Uterine smooth muscle cell (primary cell): ENCODE measurements at places on chromosomes 2 and 18. TPM values are rescaled to one million over a fixed set of nuclear protein-coding genes. Genes with fewer than 3 reads are reported as not detected.

Gene YWHAQ
- 259 and 420 TPM in 2 replicates for total RNA-seq

Gene FOXD4L1
- total RNA-seq, result 0.12 TPM in 1 of 2 replicates, not detected in the other

Gene DNAH6
- 0.11 and 0.12 TPM in 2 replicates for total RNA-seq

Gene IL18RAP
- total RNA-seq, result not detected in 2 replicates

Gene CXCR1
- not detected in 2 replicates for total RNA-seq

Gene UCN
- total RNA-seq, result 0.22 and 1.00 TPM in 2 replicates

Gene IGFBP5
- 201 and 731 TPM in 2 replicates for total RNA-seq

Gene ZFP36L2
- 6.5 and 7.1 TPM in 2 replicates for total RNA-seq

Gene AOX1
- total RNA-seq, result 56.2 and 86.3 TPM in 2 replicates

Gene RIT2
- not detected in 2 replicates for total RNA-seq

Gene EVA1A
- total RNA-seq, result 35.9 and 46.4 TPM in 2 replicates

Gene KLHL29
- total RNA-seq, result 3.8 and 5.5 TPM in 2 replicates

Gene HOXD10
- 2.3 and 4.0 TPM in 2 replicates for total RNA-seq

Gene C2orf15
- not detected in 2 replicates for total RNA-seq

Gene MOGAT1
- total RNA-seq, result not detected in 2 replicates

Gene EPB41L3
- 8.7 and 16.6 TPM in 2 replicates for total RNA-seq

Gene TUBA3E
- not detected in 2 replicates for total RNA-seq

Gene MRPL33
- 50.7 and 63.1 TPM in 2 replicates for total RNA-seq

Gene DUSP19
- total RNA-seq, result 3.3 and 3.7 TPM in 2 replicates

Gene MSTN
- 0.11 and 0.12 TPM in 2 replicates for total RNA-seq

Gene CDH2
- total RNA-seq, result 46.3 and 107 TPM in 2 replicates

Gene WDR35
- 17.4 and 18.2 TPM in 2 replicates for total RNA-seq

Gene CXCR4
- total RNA-seq, result 0.11 and 0.25 TPM in 2 replicates

Gene UGT1A5
- not detected in 2 replicates for total RNA-seq

Gene RESP18
- not detected in 2 replicates for total RNA-seq

Gene BOLL
- not detected in 2 replicates for total RNA-seq

Gene MEP1B
- total RNA-seq, result not detected in 2 replicates

Gene CAMKMT
- total RNA-seq, result 7.1 and 7.6 TPM in 2 replicates

Gene ALLC
- 0.25 TPM in 1 of 2 replicates, not detected in the other for total RNA-seq

Gene ARHGEF33
- 0.22 and 1.5 TPM in 2 replicates for total RNA-seq

Gene DSC3
- total RNA-seq, result 0.12 and 0.22 TPM in 2 replicates

Gene PGAP1
- 8.5 and 11.6 TPM in 2 replicates for total RNA-seq

Gene FANCL
- total RNA-seq, result 21.1 and 38.3 TPM in 2 replicates

Gene ABHD1
- total RNA-seq, result under 0.01 TPM in 2 replicates

Gene RAPGEF4
- 0.44 and 1.00 TPM in 2 replicates for total RNA-seq

Gene MAPRE3
- total RNA-seq, result 6.6 and 8.4 TPM in 2 replicates

Gene ACVR1C
- total RNA-seq, result 0.25 and 0.33 TPM in 2 replicates

Gene CNTNAP5
- not detected in 2 replicates for total RNA-seq
